Activated CD8-positive, alpha-beta memory T cell treated with anti-CD3 and anti-CD28 coated beads, Interleukin-2, amount 50 U/mL, for 48 hours (primary cell): ENCODE measurements at places on chromosomes 4 and X.

- no peak for DNase-seq
Measured at GRCh38 chr4:6336166-6336565, 66.5 kb downstream of the WFS1 start.

- no peak for DNase-seq
Measured at GRCh38 chrX:110733166-110733565, 62.5 kb downstream of the CHRDL1 start.

DNA sequence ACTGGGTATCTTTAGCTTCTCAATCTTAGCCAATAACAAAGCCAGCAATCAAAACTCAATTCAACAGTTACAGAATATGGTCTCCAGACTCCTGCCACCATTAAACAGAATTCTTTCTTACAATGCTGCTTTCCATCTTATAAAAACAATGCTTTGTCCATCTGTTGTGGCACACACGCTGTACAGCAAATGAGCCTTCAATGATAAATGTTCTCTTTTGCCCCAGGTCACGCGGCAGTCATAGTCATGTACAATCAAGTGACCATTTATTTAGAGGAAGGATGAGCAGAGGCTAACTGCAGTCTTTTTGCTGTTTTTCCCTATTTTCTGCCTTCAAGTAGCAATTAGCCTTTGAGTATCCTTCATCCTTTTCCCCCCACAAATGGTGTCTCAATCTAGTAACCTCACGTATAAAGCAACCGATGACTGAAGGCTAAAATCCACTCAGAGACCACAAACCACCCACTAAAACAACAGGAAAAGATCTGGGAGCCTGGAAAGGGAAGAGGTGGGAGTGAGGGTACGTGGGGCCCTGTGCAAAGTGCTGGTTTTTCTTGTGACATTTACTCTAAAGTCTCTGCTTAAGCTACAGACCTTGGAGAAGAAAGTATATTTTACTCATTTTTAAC is 24.4 kb downstream of the TRIM2 start:
- no peak for DNase-seq

GRCh38 chr4:123824524-123824923 is 427.9 kb downstream of the SPRY1 start:
- no peak for DNase-seq

GRCh38 chr4:62881210-62881609 is 1528.0 kb downstream of the TECRL start:
- DNase-seq, result no peak
